Hematopoietic multipotent progenitor cell treated with erythropoietin and hydrocortisone succinate and interleukin-3 and kit ligand, for 17 days (in vitro differentiated cells): ENCODE measurements at places on chromosomes 1 and 21.

DNA sequence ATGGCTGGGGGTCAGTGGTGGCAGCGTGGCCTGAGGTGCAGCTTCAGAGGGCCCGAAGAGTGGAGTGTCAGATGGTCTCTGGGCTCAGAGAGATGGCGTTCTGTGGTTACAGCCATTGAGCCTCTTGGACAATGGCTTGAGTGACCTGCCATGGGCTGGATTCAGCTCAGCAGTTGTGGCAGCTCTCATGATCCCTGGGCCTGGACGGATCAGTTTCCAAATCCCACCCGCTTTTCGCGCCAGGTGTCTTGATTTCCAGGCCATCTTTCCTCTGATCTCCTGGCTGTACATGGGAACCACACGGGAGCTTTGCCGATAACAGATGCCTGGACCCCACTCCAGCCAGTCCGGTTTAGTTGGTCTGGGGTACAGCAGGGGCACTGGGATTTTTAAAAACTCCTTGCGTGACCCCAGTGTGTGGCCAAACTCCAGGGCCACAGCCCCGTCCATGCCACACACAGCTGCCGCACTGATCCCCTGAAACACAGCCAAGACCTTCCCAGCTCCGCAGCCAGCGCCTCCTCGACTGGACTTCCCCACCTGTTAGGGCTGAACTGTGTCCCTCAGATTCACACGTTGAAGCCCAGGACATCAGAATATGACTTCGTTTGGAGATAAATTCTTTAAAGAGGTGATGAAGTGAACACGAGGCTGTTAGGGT is 67.9 kb downstream of the ATP5PO start:
- DNase-seq: no peak

GRCh38 chr1:81446000-81446669 is 354.6 kb upstream of the ADGRL2 start:
- no peak for DNase-seq

GRCh38 chr1:151713874-151714273 is 2.7 kb downstream of the CELF3 start:
- DNase-seq: no peak

- DNase-seq: no peak
Measured at GRCh38 chr1:158864595-158864994, 33.4 kb downstream of the MNDA start.

DNA sequence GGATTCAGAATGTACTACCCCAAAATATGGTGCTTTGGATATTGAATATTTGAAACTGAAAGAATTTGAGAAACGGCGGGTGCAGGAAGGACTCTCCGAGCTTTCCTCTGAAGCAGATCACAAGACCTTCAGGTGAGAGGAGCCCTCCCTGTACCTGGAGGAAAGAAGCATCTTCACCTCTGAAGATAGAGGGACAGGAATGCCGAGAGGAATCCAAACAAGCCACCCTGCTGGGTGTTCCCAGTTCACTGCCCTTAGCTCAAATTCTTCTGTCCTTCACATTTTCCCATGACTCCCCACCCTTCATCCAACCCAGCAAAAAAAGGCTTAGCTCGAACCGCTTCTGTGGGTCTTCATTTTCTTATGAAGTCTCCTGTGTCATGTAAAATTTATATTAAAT is 18.2 kb upstream of the PADI2 start:
- no peak for DNase-seq

GRCh38 chr1:183908079-183908478 is 103.2 kb downstream of the RGL1 start:
- no peak for DNase-seq

GRCh38 chr1:201495551-201496295 is 11.2 kb downstream of the CSRP1 start:
- DNase-seq: no peak

DNA sequence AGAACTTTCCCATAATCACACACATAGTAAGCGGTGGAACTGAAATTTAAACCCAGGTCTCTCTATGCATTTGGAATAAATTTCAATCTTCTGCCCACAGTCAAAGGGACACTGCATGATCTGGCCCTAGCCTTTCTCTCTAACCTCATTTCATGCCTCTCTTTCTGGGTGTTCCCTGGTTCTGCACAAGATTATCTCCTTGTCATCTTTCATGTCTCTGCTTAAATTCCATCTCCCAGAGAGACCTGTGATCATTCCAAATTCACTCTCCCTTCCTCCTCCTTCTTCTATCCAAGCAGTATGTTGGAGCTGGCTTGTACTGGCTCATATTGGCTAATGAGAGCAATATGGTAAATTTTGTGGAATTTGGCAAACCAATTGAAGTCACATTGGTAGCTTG is 22.2 kb downstream of the ETV3L start:
- no peak for DNase-seq

GRCh38 chr1:84247425-84248220 is 53.9 kb upstream of the SAMD13 start:
- DNase-seq: no peak

DNA sequence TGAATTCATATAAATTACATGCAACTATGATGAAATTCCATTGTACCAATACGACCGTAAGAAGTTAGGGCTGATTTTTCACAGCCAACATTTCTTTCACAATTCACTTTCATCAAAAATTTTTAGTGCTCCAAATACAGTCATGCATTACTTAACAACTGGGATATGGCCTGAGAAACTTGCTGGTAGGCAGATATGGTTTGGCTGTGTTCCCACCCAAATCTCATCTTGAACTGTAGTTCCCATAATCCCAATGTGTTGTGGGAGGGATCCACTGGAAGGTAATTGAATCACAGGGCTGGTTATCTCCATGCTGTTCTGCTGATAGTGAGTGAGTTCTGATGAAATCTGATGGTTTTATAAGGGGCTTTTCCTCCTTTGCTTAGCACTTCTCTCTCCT is 244.4 kb downstream of the AKT3 start:
- no peak for DNase-seq

- no peak for DNase-seq
Measured at GRCh38 chr1:78918157-78918556, 88.4 kb downstream of the ADGRL4 start.

- DNase-seq: no peak
Measured at GRCh38 chr1:235822685-235823084, 44.0 kb downstream of the LYST start.

- no peak for DNase-seq
Measured at GRCh38 chr1:227944090-227944930, 3.4 kb downstream of the WNT9A start.

DNA sequence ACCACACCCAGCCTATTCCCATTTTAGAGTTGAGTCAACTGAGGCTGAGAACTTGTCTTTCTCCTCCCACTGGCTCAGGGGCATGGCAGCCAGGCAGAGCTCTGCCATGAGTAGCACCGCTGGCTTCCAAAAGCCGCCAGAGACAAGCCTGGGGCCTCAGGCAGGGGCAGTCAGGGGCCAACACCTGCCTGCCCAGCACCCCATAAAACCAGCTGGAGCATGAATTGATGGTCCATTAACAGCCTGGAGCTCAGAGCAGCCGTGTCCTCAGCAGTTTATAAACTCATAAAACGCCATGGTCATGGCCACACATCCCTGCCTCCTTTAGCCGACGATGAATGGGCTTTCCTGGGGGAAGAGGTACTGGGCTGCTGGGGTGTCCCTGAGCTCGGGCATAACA is 50.6 kb upstream of the PAX7 start:
- DNase-seq: no peak

DNA sequence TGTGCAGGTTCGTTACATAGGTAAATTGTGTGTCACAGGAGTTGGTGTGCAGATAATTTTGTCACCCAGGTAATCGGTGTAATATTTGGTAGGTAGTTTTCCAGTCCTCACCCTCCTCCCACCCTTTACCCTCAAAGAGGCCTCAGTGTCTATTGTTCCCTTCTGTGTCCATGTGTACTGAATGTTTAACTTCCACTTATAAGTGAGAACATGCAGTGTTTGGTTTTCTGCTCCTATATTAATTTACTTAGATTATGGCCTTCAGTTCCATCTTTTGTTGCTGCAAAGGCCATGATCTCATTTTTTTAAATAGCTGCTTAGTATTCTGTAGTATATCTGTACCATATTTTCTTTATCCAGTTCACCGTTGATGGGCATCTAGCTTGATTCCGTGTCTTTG is 87.3 kb downstream of the RPS6KC1 start:
- no peak for DNase-seq

- DNase-seq: no peak
Measured at GRCh38 chr1:110752941-110753725, 78.4 kb upstream of the KCNA3 start.

GRCh38 chr1:38777464-38777957 is 82.1 kb downstream of the RRAGC start:
- no peak for DNase-seq

- no peak for DNase-seq
Measured at GRCh38 chr1:107225706-107226105, 84.9 kb downstream of the NTNG1 start.

- DNase-seq: no peak
Measured at GRCh38 chr21:17631195-17631594, 18.5 kb upstream of the BTG3 start.

DNA sequence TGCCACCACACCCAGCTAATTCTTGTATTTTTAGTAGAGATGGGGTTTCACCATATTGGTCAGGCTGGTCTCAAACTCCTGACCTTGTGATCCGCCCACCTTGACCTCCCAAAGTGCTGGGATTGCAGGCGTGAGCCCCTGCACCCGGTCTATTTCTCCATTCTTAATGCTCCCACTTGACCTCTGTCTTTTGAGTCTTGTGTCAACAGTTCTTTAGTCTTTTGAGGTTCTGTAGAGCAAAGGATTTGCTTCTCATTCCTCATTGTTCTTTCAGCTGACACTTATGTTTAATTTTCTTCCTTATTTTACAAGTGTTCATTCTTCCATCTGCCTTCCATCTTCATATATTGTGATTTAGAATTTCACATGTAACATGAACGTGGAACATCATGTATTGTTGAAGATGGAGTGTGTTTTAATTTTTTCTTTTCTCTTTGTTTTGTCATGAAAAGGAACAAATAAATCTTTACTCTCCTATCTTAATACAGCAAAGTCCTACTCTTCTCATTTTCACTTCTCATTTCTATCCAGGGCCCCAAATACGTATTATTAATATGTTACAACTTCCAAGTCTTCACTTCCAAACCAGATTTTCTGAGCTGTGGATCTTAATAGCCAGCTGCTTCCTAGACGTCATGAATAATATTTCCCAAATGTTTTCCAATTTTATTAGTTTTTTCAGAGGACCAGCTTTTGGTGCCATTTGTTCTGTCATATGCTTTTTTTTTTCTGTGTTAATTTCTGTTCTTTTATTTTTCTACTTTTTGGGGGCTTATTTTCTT is 16.9 kb downstream of the MTF2 start:
- no peak for DNase-seq

- DNase-seq: no peak
Measured at GRCh38 chr1:194829492-194829891, 1643.1 kb upstream of the B3GALT2 start.

- no peak for DNase-seq
Measured at GRCh38 chr1:244789731-244790130, 45.7 kb upstream of the COX20 start.

- DNase-seq: no peak
Measured at GRCh38 chr1:185838111-185838510, 103.9 kb downstream of the HMCN1 start.

DNA sequence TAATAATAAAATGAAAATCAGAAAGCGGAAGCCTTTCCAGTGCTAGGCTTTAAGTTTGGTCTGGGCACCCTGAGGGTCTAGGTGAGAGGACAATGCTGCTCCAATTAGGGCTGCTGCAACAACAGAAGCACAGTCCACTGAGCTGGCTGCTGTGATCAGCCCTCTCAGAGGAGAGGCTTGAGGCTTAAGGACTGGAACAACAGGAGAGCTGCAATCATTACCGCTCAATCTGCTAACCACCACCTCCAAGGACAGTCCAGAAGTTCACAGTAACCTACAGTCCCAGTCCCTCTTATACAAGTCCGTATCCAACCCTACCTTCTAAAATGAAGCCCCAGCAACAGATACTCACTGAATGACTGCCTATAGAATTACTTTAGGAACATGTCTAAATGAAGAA is 62.1 kb downstream of the USP24 start:
- no peak for DNase-seq

GRCh38 chr1:109185357-109185756 is 28.4 kb upstream of the SARS1 start:
- no peak for DNase-seq

DNA sequence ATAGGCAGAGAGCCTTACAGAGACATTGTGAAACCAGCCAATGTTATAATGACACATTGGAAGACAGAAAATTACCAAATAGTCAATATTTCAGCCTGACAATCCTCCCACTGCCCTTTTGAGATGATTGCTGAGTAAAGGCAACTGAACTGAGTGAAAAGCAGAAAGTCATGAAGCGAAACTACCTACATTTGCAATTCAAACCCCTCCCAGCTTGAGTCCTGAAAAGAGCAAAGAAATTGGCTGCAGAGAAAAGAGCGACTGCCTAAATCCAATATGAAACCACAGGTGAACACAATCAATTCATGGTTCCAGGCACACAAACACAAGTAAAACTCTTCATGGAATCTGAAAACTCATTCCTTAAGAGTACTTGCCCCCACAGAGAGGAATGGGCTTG is 143.4 kb upstream of the CHRM3 start:
- DNase-seq: no peak

GRCh38 chr21:46540087-46540710 is 64.7 kb downstream of the S100B start:
- DNase-seq: no peak

GRCh38 chr1:165930961-165931360 is 103.5 kb downstream of the UCK2 start:
- no peak for DNase-seq

- DNase-seq: no peak
Measured at GRCh38 chr1:218364028-218364710, 19.0 kb downstream of the TGFB2 start.
